ENCODE measurements at places on chromosomes 1 and 21. TPM values are rescaled to one million over a fixed set of nuclear protein-coding genes. Genes with fewer than 3 reads are reported as not detected.

Gene TEX38
- not detected for polyA plus RNA-seq

Gene SH2D5
- polyA plus RNA-seq, result not detected

DNA sequence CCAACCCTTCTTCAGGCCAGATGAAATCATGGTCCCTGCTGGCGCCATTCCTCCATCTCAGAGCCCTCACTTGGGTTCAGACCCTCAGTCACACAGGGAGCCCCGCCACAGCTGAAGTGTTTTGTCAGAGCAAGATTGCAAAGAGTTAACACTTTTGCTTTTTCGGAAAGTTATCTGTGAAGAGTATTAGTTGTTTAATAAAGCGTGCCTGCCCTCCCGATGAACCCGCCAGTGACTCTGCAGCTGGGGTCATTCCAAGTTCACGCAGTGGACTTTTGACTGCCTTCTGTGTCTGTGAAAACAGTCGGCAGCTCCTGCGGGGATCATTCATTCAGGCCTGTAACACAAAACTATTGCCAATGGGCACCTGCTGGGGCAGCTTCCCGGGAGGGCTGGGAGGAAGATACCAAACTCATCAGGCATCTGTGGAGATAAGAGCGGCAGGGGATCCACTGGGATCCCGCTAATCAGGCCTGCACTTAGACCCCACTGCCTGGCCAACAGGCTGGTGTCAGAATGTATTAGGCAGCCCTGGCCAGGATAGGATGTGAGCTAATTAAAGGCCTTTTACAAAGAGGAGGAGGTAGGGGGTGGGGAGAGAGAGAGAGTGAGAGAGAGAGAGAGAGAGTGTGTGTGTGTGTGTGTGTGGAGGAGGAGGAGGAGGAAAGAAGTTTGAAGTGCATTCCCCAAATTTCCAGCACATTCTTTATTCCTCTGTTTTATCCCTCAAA lies 184.5 kb downstream of the DHRS3 start:
- DNase-seq, result no peak
- no peaks in the 10 kb centered on the region for H3K27me3 ChIP-seq
- peaks cover 74% of the 10 kb centered on the region for H3K4me1 ChIP-seq
- H3K4me3 ChIP-seq, result peak overlapping the region; percentile 78
- peak overlapping the region; percentile 98 for H3K27ac ChIP-seq

- H3K4me3 ChIP-seq, result no peak overlapping the region
- H3K4me1 ChIP-seq, result no peaks in the 10 kb centered on the region
- no peaks in the 10 kb centered on the region for H3K36me3 ChIP-seq
Observed at GRCh38 chr21:38258521-38259485, 2.0 kb downstream of the KCNJ15 start.

- no peaks in the 10 kb centered on the region for H3K36me3 ChIP-seq
- no peaks in the 10 kb centered on the region for H3K4me1 ChIP-seq
- H3K27ac ChIP-seq, result no peak overlapping the region
- no peak for DNase-seq
- H3K4me3 ChIP-seq, result no peak overlapping the region
- peaks cover 57% of the 10 kb centered on the region for H3K27me3 ChIP-seq
Observed at GRCh38 chr1:230578616-230579015, 63.7 kb upstream of the COG2 start.

DNA sequence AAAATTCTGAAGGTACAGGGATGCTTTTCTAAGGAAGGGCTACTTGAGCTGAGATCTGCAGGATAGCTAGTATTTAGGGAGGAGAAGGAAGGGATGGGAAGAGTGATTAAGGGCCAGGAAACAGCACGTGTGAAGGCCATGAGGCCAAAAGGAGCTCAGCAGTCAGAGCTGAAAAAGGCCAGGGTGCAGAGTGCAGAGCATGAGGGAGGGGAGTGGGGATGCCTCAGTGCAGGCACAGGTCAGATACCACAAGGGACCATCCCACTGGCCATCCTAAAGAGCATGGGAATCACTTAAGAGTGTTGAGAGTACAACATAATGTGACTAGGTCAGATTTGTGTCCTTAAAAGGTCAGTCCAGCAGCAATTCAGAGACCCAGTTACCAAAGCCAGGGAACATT lies 16.0 kb downstream of the LRRN2 start:
- no peaks in the 10 kb centered on the region for H3K4me1 ChIP-seq
- peaks cover 3% of the 10 kb centered on the region for H3K27me3 ChIP-seq
- no peaks in the 10 kb centered on the region for H3K36me3 ChIP-seq

DNA sequence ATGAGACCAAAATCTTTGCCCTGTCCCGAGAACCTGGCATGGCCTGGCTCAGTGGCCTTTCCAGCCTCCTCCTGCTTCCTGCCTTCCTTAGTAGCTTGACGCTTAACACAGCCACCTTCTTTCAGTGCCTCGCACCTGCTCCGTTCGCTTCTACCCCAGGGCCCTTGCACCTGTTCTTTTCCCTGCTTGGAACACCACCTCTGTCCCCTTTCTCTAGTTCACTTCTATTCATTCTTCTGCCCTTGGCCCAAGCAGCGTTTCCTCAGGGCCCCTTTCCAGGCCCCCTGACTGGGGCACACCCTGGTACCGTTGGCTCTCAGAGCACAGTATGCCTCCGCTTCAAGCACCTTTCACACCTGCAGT lies 9.0 kb upstream of the HTR6 start:
- no peaks in the 10 kb centered on the region for H3K36me3 ChIP-seq
- H3K4me1 ChIP-seq, result peaks cover 15% of the 10 kb centered on the region
- no peak overlapping the region for H3K4me3 ChIP-seq
- H3K27me3 ChIP-seq, result no peaks in the 10 kb centered on the region
- H3K27ac ChIP-seq, result no peak overlapping the region

- peaks cover 48% of the 10 kb centered on the region for H3K27me3 ChIP-seq
- no peak overlapping the region for H3K27ac ChIP-seq
- no peak overlapping the region for H3K4me3 ChIP-seq
- H3K4me1 ChIP-seq, result peaks cover 2% of the 10 kb centered on the region
- DNase-seq, result no peak
Observed at GRCh38 chr1:166703141-166703540, 136.1 kb upstream of the POGK start.

DNA sequence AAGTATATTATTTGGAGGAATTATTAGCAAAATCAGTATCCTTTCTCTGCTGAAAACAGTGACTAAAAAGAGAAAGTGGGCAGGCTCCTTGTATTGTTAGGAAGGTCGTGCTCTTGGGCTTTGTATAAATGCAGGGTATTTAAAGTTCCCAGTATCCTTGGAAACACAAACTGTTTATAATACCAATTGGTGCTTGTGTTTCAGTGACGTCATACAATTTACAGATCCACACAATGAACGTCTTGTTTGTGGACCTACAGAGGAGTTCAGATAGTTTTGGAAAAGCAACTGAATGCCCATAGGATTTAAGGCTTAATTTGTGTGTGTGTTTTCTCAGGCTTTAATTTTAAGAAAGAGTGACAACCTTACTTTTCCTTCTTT lies 168.2 kb downstream of the RASAL2 start:
- no peaks in the 10 kb centered on the region for H3K4me1 ChIP-seq
- DNase-seq, result no peak
- no peak overlapping the region for H3K4me3 ChIP-seq
- no peaks in the 10 kb centered on the region for H3K27me3 ChIP-seq
- H3K36me3 ChIP-seq, result no peaks in the 10 kb centered on the region

- H3K4me3 ChIP-seq, result no peak overlapping the region
- H3K27ac ChIP-seq, result no peak overlapping the region
- H3K4me1 ChIP-seq, result peaks cover 4% of the 10 kb centered on the region
- no peak for DNase-seq
Observed at GRCh38 chr1:47388891-47389238, 27.2 kb upstream of the FOXE3 start.

DNA sequence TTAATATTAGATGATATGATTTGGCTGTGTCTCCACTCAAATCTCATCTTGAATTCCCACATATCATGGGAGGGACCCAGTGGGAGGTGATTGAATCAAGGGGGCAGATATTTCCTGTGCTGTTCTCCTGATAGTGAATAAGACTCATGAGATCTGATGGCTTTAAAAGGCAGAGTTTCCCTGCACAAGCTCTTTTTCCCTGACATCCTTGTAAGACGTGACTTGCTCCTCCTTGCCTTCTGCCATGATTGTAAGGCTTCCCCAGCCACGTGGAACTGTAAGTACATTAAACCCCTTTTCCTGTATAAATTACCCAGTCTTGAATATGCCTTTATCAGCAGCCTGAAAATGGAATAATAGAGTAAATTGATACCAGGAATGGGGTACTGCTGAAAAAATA lies 13.3 kb upstream of the F13B start:
- no peaks in the 10 kb centered on the region for H3K4me1 ChIP-seq
- no peaks in the 10 kb centered on the region for H3K27me3 ChIP-seq
- no peak overlapping the region for H3K27ac ChIP-seq
- H3K36me3 ChIP-seq, result no peaks in the 10 kb centered on the region

DNA sequence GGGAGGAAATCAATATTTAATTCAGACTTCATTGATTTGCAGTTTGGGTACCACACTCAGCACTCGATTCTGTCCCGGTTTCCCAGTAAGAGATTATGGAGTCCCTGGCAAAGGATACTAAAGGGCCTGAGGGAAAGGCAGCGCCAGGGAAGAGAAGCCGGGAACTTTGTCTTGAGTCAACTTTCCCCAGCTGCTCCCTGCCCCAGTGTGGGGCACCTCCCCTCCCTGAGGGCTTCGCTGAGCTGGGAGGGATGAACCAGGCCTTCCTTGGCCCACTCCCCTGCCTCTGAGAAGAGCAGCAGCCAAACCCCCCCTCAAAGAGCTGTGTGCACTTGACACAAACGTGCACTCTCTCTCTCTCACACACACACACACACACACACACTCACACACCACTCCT lies 32.6 kb downstream of the OPTC start:
- DNase-seq, result no peak
- H3K27ac ChIP-seq, result no peak overlapping the region
- H3K36me3 ChIP-seq, result no peaks in the 10 kb centered on the region
- no peak overlapping the region for H3K4me3 ChIP-seq
- no peaks in the 10 kb centered on the region for H3K27me3 ChIP-seq

DNA sequence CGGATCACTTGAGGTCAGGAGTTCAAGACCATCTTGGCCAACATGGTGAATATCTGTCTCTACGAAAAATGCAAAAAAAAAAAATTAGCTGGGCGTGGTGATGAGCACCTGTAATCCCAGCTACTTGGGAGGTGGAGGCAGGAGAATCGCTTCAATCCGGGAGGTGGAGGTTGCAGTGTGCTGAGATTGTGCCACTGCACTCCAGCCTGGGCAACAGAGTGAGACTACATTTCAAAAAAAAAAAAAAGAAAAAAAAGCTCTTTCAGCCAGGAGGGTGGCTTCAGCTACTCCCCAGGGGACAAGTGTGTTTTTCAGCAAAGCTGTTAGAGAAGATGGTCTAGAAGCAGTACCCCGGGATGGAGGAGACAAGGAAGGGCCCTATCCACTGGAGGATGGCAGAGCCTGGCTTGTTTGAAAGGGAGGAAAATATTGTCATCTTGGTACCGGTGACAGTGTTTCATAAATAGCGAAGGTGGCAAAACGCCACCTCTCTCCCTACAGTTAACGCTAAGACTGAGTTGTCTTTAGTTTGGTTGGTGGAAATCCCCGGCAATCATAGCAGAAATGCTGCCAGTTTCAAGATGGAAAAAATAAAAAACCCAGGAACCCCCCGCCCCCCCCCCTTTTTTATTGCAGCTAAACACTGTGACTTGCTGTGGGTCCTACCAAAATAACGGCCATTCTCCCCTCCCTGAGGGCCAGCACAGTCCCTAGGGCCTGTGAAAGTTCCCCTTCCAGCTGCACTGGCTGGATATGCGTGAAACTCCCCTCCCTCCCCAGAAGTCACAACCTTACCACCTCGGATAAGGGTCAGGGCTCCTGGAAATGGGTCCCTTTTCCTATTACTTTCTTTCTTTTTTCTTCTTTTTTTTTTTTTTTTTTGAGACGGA lies 3.5 kb downstream of the PIK3CD start:
- peak overlapping the region; percentile 97 for H3K27ac ChIP-seq
- DNase-seq, result peak; percentile 66
- no peaks in the 10 kb centered on the region for H3K27me3 ChIP-seq

GRCh38 chr1:84103197-84103992 lies 40.7 kb upstream of the PRKACB start:
- no peak for DNase-seq
- no peak overlapping the region for H3K4me3 ChIP-seq
- no peaks in the 10 kb centered on the region for H3K27me3 ChIP-seq
- no peak overlapping the region for H3K27ac ChIP-seq
- H3K4me1 ChIP-seq, result no peaks in the 10 kb centered on the region

All from naive thymus-derived CD8-positive, alpha-beta T cell (primary cell).